ENCODE measurements at places on chromosomes 12 and 14. TPM values are rescaled to one million over a fixed set of nuclear protein-coding genes. Genes with fewer than 3 reads are reported as not detected.

DNA sequence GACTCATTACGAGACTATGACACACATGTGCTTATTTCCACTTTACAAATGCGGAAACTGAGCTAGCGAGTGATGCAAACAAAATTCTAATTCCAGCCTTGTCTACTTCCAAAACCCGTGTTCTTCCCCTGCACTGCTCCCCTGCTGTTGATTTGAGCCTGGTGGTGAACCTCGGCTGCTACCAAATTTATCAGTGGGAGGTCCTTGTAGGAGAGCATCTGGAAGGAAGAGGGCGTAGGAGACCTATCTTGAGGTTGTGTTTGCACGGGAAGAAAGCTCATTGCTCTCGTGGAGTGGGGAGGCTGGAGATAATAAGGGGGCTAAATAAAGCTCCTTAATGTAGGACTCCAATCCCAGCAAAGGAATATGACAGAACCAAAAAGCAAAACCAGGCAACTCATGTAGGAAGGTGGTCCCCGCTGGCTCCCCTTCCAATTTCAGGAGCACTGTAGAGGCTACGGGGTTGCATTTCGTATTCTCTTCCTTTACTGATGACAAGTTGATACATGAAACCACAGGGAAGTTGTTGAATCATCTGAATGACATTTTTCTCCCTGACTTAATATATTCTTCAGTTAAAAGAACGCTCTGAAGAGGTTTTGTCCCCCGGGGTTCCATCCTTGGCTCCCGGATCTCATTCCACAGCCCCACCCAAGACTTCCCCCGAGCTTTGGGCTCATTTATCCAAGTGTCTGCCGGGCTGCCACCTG lies 52.6 kb downstream of the FZD10 start:
- no peak for DNase-seq

DNA sequence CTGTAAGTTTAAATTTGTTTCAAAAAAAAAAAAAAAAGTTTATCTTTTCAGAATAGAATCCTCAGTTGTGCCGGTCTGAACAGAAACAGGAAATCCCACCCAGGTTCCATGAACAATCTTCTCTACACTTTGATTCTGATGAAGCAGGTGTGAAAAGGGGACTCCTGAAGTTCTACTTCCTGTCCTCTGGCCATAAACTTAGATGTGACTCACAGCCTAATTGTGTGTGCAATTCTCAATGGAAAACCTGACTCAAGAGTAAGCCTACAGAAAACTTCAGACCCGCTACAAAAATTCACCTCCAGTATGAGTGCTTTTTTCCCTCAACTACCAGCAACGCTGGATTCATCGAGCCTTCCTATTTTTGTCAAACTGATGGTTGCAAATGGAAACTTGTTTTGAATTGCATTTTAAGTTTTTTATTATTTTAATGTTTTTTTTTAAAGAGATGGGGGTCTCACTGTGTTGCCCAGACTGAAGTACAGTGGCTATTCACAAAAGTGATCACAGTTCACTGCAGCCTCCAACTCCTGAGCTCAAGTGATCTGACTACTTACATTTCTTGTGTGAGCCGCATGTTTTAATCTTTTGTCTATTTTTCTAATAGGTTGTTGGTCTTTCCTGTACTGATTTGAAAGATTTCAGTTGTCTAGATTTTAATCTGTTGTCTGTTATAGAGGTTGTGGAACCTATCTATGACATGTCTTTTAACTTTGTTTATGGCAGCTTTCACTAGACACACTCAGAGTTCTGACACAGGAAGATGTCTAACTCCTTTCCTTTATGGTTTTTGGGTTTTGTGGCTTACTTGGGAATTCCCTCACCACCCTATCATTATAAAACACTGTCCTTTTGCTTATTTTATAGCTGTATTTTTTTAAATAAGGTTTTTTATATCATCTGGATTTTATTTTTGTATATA lies 37.6 kb downstream of the ATG14 start:
- peak; percentile 27 for DNase-seq

GRCh38 chr12:104700324-104700723 lies 243.6 kb downstream of the CHST11 start:
- DNase-seq, result no peak

- DNase-seq, result peak; percentile 68
These were observed 514 bp downstream of the FBXO34 start for GRCh38 chr14:55271572-55272298.

FGD6 gene
- 8.5 TPM for total RNA-seq

Measured in SJSA1 (cell line).